Posterior cingulate gyrus (tissue), 11 donors: ENCODE measurements at places on chromosomes 11 and 22.

GRCh38 chr11:124867700-124868099, 2.5 kb downstream of the ROBO3 start:
- DNase-seq, result no peak

DNA sequence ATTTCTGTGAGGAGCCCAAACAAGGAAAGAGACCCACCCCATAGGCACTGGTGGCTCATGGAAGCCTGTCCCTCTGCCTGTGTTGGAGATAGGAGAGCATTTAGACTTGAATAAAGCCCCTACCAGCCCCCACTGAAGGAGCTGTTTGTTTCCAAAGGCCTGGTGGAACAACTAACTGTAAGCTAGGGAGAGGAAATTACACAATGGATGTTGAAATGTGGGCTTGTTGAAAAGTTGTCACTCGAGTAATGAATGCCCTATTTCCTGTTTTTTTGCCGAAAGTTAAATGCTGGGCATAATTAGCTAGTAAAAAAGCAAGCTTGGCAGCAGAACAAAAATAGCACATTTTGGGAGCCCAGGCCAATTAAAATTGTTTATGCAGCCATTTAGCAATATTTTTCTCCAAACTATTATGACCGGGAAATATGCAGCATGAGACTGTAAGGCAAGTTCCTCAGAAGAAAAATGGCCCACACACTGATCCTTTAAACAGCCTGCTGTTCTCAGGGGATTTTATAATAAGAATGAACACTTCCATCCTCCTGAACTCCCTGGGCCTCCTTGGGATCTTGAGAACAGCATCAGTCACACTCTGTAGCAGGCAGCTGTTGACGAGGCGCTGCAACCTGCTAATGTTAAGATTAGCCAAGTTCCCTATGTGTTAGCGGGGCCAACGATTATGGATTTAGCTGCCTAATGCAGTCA, 38.6 kb upstream of the LMO2 start:
- no peak for DNase-seq

GRCh38 chr22:38871360-38872171, 450 bp downstream of the CBX6 start:
- DNase-seq, result no peak

- DNase-seq, result no peak
These were observed 885 bp downstream of the TRMU start for GRCh38 chr22:46336119-46337078.

- DNase-seq, result no peak
These were observed 62.9 kb upstream of the LRRC4C start for GRCh38 chr11:41522391-41522790.

- no peak for DNase-seq
These were observed 2.6 kb upstream of the RRM1 start for GRCh38 chr11:4092026-4092425.

- DNase-seq, result no peak
These were observed 5.7 kb downstream of the UBE4A start for GRCh38 chr11:118364956-118365615.

DNA sequence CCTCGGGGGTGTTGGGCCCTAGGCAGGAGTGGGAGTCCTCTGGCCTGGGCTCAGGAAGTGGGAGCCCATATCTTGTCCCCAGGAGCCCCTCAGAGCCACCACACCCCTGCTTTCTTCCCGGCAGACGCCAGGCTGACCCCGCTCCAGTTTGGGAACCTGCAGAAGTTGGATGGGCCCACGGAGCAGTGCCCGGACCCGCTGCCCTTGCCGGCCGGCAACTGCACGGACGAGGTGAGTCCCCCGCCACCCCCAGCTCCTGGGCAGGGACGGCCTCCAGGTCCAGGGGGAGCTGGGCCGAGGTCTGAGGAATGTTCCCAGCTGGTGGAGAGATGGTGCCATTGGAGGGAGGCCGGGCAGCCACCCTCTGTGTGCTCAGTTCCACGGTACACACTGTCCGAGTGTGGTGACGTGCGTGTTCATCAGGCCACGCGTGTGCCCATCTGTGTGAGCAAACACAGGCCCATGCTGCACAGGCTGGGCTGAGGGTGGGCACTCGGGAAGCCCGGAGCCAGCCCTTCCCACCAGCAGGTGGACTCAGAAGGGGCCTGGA, 4.8 kb downstream of the MUC5B start:
- DNase-seq, result peak; percentile 54

GRCh38 chr11:66568124-66568916, at the start of gene CTSF:
TSS of gene CTSF (minus strand) at chr11:66568606. CDS start at chr11:66568486, 120 bp downstream.
- DNase-seq, result peak; percentile 93

DNA sequence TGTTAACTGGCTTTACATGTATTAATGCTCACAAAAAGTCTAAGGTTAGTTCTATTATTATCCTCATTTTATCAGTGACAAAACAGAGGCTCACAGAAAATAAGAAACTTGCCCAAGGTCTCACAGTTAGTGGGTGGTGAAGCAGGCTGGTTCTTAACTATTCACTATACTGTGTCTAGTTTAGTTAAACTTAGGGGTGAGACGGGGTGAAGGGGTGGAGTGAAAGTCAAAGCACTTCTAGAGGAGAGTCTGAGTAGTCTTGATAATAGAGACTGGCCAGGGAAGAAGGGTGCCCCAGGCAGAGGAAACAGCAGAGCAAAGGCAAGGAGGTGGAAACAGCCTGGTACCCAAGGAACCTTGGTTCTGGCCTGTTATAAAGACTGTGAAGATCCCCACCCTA, 4.0 kb downstream of the ASCC2 start:
- DNase-seq, result no peak

- no peak for DNase-seq
These were observed 44.8 kb upstream of the AMPD3 start for GRCh38 chr11:10410106-10410843.

GRCh38 chr22:39462443-39463221, 5.8 kb downstream of the MGAT3 start:
- no peak for DNase-seq

DNA sequence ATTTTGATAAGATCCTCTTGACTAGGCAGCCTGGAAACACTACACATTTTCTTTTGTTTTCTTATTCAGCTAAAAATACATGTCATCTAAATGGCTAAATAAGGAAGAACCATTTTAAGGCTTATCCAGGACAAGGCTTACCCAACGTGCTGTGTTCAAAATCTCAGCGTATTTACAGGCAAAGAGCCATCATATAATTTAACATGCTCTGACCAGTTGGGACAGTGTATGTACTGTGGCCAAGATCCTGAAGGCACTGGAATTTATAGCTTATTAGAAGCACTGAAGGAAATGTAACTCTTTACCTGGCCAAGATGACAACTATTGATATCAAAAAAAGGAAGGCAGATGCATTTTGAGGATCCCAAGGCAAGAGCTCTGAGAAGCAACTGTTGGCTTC, 71.1 kb downstream of the PPFIBP2 start:
- DNase-seq, result no peak

DNA sequence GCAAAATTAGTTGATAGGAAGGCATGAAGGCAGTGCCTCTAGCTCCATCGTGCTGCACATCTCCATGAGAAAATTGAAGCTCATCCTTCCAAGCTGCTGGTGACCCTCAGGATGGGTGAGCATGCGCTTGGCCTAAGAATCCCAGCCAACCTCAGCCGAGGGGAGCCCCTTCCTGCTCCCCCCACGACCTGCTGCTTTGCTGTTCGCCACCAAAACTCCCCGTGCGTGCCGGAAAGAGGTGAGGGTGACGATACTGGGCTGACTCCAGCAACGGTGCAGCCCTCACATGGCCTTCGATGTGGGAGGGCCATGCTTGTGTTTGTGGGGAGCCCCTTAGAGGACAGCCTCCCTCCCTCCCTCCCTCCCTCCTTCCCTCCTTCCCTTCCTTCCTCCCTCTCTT, 660.9 kb downstream of the BRD1 start:
- DNase-seq, result peak; percentile 65

DNA sequence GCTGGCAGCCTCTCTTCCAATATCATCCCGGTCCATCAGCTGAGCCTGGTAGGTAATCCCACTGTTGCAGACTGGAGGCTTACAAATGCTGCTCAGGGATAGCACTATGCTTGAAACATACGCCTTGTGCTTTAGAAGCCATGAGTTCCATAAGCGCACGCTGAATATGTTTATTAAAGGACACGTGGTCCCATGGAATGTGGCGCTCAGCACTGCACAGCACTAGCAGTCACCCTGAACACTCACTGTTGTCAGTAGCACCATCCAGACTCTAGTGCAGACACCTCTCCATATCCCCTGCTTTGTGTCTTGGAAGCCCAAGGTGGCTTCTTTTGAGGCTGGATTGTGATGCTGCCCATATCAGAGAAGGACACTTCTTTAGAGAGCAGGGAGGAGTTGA, 120.9 kb downstream of the MAML2 start:
- no peak for DNase-seq

GRCh38 chr11:81004576-81004975, 1563.7 kb upstream of the TENM4 start:
- no peak for DNase-seq

GRCh38 chr11:129743112-129743815, 72.4 kb upstream of the TMEM45B start:
- DNase-seq, result no peak

DNA sequence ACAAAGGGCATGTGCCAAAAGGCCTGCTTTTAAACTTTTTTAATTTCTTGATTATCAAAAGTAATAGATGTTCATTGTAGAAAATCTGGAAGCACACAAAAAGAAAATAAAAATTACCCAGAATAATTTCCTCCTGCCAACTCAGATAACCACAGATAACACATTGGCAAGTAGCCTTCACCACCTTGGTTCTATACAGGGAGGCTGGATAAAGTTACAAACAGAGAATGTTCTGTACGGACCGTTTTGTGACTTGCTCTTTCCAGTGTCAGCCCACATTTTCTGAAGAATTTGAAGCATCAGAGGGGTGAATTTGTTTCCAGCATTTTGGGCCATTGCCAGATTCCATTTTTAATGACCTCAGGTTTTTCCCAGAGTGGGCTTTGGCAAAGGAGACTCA, 23.5 kb downstream of the TUG1 start:
- DNase-seq, result no peak

GRCh38 chr11:57885298-57886050, 123.9 kb downstream of the CTNND1 start:
- DNase-seq, result no peak

GRCh38 chr22:37686002-37686982, at the start of gene NOL12:
TSS of gene NOL12 (plus strand) at chr22:37686343. CDS start at chr22:37686393, 50 bp downstream.
- DNase-seq, result peak; percentile 94

GRCh38 chr22:27949421-27949820, 30.4 kb upstream of the PITPNB start:
- DNase-seq, result no peak

DNA sequence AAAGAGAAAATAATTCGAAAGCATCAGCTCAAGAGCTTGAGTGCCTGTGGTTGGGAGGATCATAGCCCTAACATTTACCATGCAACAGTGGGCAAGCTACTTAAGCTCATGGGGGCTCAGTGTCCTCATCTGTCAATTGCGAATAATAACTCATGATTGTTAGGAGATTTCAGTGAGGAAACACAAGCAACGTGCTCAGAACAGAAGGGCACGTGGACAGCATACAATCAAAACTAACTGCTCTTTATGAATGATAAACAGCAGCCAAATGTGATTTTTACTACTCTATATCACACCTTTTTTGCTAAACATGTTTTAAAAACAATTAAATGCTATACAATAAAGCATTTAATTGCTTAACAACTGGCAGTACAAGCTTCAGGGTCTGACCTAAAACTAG, 310.1 kb upstream of the NARS2 start:
- no peak for DNase-seq

DNA sequence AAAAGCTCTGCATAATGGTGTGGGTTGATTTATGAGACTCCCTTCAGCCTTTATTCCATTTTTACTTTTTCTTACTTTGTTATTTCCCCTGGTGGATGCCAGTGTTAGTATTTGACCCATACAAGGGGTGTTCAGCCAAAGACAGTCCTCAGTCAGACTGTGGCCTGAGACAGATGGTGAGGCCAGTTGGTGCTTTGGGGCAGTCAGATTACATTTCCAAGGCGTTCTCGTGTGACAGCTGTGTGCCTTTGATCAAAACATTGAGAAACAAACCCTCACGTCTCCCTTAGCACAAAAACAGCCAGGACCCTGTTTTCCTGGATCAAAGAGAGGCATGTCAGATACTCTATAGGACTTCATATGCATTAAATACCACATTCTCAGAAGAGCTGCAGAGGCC, 31.3 kb upstream of the SLN start:
- DNase-seq, result no peak

GRCh38 chr11:89293965-89294679, 116.4 kb downstream of the TYR start:
- no peak for DNase-seq
